ENCODE measurements at places on chromosomes 12 and 14.

- DNase-seq, result no peak
These were observed 5.7 kb downstream of the GNG2 start for GRCh38 chr14:51865953-51866747.

GRCh38 chr12:2940564-2940963, 18.6 kb upstream of the TEAD4 start:
- no peak for DNase-seq

DNA sequence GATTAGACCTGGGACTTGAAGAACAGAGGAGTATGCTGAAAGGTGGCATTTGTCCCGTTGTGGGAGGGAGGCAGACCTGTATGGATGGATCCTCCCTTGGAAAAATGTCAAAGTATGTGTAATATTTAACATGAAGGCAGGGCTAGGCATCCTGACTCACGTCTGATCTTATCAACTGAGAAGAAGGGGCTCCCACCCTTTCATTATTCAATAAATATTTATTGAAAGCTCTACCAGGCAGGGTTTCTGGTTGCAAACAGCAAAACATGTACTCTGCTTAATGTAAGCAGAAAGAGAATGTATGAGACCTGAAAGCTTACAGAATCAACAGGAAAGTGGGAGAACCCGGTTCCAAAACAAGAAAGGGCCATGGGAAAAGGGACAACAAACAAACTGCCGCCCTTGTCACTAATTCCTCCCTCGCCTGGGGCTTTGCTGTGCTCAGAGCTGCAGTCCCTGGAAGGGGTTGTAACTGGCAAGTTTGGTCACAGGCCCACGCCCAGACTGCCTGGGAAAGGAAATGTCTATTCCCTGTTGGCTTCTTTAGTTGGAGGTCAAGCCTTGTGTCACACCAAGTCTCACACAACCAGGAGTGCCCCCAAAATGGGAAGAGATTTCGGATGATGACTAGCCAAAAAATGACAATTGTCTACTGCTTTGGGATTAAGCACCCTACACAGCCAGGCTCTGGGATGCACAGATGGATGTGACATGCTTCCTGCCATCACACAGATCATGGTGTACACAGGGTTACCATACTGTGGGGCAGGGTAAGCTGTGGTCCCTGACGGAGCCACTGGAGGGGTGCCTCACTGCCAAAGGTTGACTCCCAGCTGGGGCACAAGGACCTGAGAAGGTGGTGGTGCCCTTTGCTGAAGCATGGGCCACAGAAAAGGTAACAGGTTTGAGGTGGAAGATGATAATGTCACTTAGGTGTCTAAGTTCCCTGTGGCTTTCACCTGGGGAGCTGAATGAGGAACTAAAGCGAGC, 36.8 kb downstream of the RAB35 start:
- DNase-seq, result no peak

DNA sequence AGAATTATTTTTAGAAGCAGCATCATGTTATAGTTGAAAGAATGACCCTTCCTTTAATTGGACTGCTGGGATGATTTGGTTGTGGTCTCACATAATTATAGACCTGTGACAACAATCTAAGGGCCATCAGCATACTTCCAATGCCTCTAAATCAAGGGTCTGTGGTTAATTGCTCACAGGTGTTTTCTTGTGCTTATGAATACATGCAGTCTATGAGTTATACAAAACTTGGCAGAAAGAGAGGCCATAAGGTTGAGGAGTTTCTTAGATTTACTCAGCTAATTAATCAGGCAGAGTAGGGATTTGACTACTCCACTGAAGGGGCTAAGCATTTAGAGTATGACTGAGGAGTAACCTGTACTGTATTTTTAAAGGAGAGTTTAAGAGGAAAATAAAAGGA, 37.0 kb upstream of the FRMD6 start:
- no peak for DNase-seq

DNA sequence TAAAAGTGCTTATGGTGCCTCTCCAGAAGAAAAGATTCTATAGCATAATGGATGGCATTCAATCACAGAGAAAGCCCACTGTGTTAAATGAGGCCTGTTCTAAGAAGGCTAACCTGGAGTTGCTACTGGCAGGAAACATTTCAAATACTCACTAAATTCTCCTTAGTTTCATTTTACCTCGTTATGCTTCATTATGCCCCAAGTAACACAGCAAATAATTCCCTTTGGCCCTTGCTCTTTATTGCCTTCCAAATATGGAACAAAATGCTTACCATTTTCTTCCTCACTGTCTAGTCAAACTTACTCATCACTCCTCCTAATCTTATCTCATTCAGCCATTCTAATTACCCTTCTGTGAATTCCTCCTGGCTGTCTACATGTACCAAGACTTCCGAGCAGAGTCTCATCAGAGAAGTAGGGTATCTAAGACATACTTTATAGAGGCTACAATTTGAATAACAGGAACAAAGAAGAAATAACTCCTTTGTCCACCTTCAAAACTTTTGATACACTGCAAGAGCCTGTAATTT, 292.1 kb upstream of the CLEC14A start:
- no peak for DNase-seq

DNA sequence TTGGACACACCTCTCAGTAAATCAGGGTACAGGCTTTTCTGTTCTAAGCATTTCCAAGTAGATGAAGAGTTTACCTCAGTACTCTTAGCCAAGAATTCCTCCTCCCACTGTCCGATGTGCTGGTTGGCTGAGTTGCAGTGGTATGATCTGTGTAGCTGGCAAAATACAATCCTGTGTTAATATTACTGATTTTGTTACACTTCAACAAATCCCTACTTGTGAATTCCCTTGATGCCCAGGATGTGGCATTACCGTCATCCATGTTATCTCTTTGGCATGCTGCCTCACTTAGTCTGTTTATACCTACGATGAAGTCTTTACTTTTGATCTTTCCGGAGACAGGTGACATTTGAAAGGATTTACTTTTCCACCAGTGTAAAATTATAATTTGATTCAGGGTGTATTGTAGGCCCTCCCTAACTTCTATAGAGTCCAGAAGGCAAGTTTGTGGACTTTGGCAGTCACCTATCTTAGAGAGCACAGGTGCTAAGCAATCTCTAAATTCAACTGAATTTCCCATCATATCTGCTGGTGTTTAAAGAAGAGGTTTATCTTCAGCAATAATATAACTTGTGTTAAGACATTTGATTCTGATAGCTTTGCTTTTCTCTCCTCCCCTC, 10.1 kb downstream of the CCDC196 start:
- DNase-seq, result no peak

DNA sequence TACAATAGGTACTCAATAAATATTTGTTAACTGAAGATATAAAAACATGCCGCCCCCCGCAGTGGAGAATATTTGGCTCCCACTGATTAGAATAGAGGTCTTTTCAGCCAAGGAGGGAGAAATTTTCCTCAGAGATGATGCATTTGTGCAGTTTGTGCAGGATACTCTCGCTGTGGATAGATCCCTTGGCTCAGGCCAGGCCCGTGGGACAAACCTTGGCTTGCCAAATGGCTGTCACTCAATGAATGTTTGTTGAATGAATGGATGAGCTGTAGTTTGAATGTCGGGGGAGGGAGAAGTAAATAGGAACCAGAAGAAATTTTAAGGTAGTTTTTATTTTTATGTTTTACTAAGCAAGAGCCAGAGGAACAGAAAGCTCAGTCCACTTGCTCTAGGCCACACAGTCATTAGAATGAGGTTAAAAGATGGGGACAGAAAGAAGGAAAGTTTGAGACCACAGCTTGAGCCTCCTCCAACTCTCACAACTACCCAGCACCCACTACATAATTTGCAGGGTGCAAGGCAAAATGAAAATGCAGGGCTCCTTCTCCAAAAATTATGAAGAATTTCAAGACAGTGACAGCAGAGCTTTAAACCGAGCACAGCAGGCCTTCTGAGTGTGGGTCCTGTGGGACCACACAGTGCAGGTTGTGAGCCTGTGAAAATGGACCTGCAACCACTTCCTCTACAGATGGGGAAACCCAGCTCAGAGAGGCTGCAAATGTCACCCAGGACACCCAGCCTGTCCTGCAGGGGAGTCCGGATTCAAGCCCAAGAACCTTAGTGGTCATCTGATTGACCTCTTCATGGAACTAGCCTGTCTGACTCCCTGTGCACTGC, 51.4 kb downstream of the WSCD2 start:
- no peak for DNase-seq

DNA sequence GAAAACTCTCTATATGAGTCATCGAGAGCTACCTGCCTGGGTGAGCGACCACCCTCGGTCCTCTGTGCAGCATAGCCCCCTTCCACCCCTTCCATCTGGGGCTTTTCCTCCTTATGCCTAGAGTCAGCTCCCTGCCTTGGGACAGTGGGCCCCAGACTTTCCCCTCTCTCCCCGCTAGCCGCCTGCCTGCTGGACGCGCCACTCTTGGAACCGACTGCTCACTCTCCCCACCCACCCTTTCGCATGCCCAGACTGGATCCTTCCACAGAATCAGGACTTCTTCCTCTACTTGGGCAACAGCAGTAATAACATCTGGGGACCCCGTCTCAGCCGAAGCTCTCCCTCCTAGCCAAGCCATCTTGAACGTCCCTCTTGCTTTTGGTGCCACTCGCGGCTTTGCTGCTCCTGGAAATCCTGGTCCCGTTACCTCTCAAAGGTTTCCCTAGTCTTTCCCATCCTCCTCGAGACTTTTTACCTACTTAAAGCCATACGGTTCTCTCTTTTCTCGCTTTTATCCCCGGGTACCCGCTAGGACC, 671 bp downstream of the ESYT1 start:
- DNase-seq, result no peak

DNA sequence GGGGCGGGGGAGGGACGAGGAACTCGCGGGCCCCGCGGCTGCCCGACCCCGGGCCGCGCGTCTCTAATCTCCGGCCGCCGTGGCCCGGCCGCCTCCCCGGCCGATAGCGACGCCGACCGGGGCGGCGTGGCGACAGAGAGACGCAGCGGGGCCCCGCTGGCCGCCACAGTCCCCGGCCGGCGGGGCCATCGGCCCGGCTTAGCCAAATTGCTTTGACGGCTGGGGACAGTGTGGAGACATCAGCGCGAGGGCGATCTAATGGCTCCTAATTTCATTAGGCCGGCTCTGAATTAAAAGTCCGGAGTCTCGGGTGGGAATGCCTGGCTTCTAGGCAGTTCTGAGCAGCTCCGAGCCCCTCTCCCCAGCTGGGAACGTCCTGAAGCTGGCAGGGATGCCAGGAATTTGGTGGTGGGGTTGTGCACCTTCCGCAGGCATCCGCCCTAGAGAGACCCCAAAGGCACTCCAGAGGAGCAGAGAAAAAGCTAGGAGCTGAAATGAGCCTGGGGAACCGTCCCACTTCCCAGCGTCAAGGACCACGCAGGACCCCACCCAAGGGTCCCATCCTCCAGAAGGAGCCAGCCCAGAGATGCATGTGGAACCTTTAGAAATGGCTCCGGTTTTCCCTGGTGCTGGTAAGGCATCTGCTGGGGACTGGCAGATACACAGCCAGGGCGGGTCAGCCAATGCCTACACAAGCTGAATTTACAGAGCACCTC, 9.6 kb downstream of the TBX5 start:
- DNase-seq, result no peak

DNA sequence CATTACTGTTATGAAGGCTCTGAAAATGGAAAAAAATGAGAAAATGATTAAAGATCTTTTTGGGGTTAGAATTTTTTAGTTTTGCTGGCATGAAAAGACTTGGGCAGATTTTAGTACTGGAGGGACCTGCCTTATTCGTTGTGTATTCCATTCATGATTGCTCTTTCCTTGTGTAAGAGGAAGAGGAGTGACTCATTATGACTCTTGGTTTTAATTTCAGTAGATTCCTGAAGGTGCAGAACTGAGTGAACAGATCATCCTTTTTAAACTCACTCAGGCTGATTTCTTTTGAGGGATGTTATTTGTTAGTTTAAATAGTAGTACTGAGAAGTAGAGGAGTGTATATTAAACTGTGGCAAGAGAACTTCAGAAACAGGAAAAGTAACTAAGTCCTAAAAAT, 41.6 kb downstream of the AKAP6 start:
- peak; percentile 45 for DNase-seq

DNA sequence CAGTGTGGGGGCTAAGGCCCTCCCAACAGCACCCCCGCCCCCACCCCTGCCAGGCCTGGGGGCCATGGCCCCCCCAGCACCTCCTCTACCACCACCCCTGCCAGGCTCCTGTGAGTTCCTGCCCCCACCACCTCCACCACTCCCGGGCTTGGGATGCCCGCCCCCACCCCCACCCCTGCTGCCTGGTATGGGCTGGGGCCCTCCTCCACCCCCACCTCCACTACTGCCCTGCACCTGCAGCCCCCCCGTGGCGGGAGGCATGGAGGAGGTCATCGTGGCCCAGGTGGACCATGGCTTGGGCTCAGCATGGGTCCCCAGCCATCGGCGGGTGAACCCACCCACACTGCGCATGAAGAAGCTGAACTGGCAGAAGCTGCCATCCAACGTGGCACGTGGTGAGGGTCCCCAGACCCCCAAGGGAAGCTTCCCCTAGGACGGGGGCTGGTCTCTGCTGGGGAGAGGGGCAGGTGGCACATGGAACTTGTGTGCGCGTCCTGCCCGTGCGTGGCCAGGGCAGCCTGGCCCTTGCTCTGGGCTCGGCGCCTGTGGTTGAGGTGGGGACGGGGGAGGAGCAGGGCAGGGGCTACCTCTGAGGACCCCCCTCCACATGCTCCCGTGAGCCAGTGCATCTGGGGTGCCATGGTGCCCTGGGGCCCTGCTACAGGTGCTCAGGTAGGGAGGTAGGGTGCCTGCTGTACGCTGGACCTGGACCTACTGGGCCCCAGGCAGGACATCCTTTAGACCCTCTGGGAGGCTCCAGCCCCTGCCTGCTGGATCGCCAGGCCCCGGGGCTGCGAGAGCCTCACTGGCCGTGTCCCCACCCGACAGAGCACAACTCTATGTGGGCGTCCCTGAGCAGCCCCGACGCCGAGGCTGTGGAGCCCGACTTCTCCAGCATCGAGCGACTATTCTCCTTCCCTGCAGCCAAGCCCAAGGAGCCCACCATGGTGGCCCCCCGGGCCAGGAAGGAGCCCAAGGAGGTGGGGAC, 16.1 kb upstream of the ADSS1 start:
- DNase-seq, result no peak

- no peak for DNase-seq
These were observed 521 bp upstream of the PIP4K2C start for GRCh38 chr12:57590479-57590863.

DNA sequence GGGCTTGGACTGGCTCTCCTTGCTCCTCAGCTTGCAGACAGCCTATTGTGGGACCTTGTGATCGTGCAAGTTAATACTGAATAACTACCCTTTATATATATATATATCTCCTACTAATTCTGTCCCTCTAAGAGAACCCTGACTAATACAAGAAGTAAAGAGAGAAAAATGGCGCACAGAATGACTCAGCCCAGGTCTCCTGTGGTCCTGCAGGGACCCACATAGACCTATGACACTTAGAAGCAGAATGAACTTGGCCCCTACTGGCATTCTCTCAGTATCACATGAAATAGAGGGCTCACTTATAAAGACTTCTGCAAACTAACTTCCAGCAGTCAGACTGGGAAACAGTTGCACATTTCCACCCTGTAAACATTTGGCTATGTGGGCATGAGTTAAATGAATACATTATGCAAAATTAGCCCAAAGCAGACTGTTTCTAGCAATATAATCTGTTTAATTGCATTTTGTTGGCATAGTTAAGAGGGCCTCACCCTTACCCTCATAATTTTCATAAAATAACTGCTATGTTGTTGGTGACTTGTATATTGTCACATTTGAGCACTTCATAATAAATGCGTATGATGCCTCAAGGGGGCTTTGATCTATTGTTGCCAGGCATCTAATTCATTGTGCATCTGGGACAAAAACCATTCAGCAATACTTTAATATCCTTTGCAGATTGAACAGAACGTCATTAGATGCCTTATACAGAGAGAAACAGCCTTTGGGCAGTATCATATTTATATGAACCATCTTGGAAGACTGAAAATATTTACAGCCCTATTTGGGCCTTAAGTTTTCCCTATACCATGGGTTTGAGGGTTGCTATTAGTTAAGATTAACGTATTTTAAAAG, 349.7 kb upstream of the DIO2 start:
- DNase-seq, result no peak
